Stimulated activated CD4-positive, alpha-beta T cell treated with anti-CD3 and anti-CD28 coated beads, TNF-alpha, amount 100 ng/mL, for 4 hours (primary cell): ENCODE measurements at places on chromosomes 5 and 9.

DNA sequence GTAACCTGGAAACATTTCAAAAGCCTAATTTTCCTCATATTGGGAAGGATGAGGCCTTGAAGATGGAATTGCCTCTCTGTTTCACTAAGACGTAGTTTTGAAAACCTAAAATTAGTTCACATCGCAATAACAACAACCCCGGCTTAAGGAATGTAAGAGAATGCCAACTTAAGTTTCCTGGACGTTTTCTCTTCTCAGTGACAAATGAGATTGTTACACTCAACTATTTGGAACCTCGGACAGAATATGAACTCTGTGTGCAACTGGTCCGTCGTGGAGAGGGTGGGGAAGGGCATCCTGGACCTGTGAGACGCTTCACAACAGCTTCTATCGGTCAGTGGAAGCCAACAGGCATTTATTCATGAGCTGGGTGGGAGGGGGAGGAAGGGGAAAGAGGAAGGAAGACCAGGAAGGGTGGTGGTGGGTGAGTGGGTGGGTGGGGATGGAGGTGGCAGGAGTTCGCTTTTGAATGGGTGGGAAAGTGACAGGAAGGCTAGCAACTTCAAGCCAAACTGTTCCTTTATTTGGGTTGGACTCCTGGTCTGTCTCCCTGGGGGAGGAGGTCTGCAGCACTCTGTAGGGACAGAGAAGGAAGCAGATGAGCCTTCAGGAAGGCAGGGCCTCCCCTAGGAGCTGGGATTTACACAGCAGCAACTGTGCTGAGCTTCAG lies 83.4 kb downstream of the TEK start:
- DNase-seq, result no peak

DNA sequence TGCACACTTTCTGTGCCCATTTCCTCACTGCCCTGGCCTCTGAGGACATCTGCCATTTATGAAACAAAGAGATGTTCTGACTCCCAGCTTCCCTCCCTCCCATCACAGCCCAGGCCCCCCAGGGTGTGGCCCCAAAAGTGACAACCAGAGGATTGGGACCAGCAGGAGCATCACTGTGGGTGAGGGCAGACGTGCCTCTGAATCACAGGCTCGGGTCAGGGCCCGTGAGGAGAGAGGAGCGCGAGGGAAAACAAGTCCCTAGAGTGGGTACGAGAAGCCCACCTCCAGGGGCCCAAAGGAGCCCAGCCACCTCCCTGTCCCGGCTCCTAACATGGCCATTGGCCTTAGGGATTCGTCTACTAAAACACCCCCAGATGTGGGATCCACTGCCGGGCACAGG lies 138.0 kb upstream of the FSTL4 start:
- DNase-seq, result no peak

- no peak for DNase-seq
Measured at GRCh38 chr5:60822285-60822556, 21.8 kb downstream of the ELOVL7 start.

DNA sequence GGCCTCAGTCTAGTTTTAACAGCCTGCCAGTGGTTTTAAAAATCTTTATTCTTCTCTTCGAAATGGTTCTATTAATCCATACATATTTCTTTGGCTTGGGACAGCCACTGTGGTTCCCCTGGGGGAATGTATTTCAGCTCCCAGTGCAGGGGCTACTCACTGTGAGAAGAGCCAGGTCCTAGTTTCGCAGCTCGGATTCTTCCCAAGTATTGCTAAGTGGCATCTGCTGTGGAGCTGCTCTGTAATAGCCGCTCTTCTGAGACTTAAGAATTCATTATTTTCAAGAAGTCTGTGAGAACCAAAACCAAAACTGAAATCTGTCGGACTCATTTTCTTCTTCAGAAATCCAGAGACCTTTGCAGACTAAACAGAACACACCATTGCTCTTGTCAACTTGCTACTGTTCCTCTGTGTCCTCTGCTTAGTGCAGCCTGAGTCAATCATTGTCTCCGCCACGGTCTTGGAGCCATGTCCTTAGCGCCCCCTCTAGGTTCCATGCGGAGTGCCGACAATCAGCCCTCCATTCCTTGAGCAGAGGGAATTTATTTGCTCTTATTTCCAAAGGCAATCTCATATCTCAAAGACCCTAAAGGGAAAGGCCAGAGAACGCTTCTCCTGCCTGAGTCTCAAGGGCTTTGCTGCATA lies 478.2 kb downstream of the SPATA31D1 start:
- no peak for DNase-seq

- no peak for DNase-seq
Measured at GRCh38 chr5:41193456-41194205, 19.7 kb downstream of the C6 start.

GRCh38 chr9:93620881-93621820 lies 44.8 kb downstream of the PHF2 start:
- DNase-seq, result no peak

DNA sequence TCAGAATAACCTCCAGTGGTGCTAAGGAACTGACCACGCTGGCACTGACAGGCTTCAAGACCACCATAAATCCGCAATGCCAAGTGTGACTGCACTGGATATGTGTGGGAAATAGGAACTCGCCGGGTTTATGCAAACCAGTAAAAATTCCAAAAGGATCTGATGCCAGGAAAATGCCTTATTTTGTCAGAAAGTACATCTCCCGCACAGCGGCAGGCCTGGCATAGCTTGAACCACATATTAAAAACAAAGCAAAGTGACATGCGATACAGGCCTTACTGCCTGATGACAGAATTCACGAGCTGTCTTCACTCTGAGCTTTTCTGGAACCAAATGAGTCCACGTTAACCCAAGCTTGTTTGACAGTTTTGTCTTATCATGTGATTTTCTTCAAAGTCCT lies 139.6 kb downstream of the GLIS3 start:
- DNase-seq, result no peak

DNA sequence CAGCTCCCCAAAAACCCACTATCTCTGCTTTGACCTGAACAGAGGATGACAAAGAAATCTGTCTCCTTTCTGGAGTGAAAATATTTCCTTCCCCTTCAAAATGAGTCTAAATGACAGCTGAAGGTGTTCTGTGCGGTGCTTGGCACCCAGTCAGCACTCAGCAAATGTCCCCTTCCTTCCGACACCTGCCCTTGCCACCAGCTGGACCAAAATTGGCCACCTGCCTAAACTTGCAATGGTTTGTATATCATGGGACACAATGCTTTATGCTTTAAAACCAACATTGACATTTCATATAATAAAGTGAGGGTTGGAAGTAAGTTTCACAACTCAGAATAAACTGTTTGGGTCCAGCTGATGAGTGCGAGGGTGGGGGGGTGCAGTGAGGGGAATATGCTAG lies 7.5 kb upstream of the TTC1 start:
- no peak for DNase-seq

DNA sequence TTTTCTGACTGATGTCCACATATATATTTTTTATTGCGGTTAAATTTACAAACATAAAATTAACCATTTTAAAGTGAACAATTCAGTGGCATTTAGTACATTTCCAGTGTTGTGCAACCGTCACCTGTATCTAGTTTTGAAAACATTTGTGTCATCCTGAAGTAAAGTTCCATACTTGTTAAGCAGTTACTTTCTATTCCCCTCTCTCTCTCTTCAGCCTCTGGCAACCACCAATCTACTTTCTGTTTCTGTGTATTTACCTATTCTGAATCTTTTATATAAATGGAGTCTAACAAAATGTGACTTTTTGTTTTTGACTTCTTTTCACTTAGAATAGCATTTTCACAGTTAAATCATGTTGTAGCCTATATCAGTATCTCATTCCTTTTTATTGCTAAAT lies 480.1 kb upstream of the SMARCA2 start:
- DNase-seq, result no peak

DNA sequence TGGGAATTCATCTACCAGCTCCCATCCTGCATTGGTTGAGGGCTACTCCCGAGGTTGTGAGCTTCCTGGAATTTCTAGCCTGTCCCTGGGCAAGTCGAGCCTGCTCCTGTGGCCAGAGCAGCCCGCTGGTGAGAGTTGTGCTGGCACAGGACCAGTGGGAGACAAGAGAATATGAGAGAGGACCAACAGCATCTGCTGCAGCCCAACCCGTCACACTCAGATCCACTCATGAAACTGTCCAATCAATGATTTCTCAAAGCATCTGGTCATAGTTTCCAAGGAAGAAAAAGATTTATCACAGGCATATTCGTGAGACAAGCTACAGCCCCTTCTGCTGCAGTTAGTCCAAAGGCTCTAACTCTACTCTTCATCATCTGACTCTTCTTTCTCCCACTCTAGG lies 64.4 kb upstream of the RAI14 start:
- no peak for DNase-seq

DNA sequence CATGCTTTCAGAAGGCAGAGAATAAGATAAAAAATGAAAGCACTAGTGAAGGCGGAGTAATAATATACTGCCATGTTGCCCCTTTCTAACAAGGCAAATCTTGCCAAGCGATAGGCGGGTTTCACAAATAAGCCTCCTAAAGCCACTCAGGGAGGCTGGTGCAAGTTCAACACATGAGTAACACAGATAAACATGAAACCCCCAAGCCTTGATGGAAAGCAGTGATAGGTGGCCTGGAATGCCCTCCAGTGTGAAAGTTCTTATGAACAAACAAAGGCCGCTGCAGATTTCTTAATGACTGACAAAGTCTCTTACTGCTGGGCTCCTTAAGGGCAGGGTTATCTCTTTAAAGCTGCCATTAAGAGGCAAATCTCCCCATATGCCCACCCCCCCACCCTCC lies 154.7 kb downstream of the ZDHHC21 start:
- no peak for DNase-seq

DNA sequence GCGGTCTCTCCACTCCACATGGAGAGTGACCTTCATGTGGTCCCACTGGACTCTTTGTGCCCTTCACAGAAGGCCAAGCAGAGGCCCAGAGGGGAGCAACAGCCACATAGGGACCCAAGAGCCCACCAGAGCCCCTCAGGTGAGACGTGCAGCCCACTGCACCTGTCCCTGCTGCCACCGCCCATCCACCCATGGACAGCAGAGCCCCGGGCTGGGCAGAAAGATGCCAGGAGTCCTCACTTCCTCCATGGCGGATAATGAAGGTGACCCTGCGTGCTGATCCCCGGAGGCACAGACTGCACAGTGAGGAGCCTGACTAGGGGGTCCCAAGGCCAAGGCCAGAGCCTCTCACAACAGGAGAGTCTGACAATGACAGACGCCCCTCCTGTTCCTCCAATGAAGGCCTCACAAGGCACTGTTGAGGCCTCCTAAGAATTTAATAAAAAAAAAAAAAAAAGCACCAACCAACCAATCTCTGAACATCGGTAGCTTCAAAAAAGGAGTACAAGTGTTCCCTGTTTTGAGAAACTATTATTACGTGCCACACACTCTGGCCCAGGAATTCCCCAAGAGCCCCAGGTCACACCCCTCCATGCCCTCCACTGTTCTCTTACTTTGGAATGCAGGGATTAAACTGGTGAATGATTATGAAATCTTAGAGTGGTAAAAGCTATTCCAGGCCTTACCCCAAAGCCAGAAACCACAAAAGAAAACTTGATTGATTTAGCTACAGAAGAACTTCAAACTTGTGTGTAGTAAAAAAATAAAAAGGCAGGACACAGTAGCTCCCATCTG lies 2.8 kb upstream of the PPP1R26 start:
- no peak for DNase-seq

DNA sequence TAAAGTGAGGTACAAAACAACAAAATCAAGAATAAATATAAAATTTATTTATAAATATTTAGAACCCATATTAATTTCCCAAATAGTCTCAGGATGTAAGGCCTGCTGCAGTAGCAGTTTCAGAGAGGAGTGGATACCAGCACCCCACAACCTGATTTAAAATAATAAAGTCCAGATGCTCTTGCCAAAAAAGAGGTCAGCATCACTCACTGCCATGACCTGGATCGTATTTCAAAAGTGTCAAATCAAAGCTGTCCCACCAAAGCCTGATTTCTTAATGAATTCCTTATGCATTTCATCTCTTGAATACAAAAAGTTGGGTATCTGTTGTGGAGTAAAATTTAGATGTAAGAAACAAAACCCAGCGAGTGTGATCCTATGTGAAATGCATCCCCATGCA lies 58.0 kb upstream of the ROR2 start:
- no peak for DNase-seq

DNA sequence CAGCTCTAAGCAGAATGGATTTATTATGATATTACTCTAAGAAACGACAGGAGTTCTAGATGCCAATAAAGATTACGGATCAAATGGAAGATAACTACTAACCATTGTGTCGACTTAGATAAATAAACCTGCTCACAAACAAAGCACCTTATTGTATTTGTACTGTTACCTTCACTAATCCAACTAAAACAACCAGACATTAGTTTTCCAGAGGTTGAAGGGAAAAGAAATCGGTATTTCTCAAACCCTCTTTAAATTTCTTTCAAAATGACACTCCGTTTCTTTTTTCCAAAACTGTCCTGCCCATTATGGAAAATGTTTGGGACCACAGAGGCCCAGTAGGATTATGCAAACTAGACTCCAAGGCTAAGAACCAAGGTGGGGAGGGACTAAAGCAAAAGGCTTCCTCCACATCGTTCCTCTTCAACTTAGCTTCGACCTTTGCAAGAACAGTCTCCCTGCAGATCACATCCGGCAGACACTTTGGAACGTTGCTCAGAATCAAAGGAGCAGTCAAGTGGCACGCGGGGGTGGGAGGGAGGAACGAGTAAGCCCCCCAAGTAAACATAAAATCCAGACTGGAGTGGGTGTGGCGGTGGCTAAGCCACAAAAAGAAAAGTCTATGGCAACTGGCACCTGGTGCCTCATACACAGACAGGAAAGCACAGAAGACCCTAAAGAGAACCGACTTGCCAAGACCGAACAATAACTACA lies 2.7 kb downstream of the MLLT3 start:
- DNase-seq, result no peak

DNA sequence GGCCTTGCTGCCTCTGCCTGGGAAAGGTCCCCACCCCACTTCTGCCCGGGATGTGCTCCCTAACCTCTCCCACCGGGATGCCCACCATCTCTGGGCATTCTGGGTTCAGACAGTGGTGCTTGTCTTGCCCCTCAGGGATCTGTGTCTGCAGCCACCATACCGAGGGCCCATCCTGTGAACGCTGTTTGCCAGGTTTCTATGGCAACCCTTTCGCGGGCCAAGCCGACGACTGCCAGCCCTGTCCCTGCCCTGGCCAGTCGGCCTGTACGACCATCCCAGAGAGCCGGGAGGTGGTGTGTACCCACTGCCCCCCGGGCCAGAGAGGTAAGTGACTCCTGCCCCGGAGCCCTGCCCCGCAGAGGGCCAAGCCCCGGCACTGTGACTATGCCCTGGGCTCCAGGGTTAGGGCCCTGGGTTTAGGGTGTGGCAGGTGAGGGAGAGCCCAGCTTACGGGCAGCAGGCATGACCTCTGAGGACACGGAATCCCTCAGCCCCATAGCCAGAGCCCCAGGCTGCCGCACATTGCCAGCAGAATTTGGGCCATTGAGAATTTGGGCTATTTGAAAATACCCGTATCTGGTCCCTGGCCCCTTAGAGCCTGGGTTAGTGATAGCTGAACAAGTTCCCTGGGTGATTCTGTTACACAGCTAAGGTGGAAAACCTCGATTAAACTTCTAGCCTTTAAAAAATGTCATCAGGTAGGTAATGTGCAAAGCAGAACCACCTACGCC lies 35.3 kb upstream of the AIF1L start:
- no peak for DNase-seq

DNA sequence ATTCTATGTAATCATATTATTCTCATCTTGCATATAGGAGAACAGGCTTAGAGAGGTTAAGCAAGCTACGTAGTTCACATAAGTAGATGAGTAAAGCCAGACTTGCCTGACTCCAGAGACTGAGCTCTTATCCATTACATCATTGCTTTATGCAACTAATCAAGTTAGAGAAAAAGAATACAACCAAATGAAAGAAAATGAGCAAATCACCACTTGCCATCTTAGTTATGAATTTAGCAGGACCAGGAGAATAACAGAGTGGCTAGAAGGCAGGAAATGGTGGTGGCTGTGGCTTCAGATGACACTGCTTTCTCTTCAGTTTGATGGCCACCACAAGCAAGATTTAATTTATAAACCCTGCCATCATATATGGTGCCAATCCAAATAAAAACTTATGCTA lies 26.6 kb downstream of the POC5 start:
- no peak for DNase-seq
